Fibroblast of villous mesenchyme (primary cell): ENCODE measurements at places on chromosomes 1 and 21. TPM values are rescaled to one million over a fixed set of nuclear protein-coding genes. Genes with fewer than 3 reads are reported as not detected.

DNA sequence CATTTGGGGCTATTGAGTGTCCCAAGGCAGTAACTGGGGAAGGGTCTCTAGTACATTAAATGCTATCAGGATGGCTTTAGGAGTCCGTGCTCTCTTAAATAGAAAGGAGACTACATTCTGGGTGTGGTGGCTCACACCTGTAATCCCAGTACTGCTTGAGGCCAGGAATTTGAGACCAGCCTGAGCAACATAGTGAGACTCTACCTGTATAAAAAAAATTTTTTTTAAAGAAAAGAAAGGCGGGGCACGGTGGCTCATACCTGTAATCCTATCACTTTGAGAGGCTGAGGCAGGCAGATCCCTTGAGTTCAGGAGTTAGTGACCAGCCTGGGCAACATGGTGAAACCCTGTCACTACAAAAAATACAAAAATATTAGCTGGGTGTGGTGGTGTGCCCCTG lies 21.5 kb downstream of the OSBPL9 start:
- DNase-seq, result no peak

GRCh38 chr21:26085127-26085526 lies 85.4 kb downstream of the APP start:
- peak; percentile 56 for DNase-seq

DNA sequence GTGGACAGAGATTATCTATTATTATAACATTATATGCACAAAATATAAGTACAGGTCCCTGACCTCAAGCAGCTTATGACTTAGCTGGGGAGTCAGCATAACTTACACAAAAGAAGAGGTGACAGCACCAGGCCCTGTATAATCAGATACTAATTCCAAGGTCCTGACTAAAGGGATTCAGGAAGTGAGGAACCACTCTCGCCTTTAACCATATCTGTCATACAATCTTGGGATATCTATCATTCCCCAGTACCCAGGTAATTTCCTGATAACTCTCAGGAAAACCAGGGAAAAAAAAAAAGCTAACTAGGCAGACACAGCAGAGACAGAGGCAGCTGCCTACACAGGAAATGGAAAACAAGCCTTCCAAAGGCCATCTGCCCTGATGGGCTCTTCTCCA lies 78.5 kb upstream of the CAMK1G start:
- DNase-seq, result no peak

GRCh38 chr1:90204780-90205179 lies 209.9 kb downstream of the ZNF326 start:
- DNase-seq, result no peak

DNA sequence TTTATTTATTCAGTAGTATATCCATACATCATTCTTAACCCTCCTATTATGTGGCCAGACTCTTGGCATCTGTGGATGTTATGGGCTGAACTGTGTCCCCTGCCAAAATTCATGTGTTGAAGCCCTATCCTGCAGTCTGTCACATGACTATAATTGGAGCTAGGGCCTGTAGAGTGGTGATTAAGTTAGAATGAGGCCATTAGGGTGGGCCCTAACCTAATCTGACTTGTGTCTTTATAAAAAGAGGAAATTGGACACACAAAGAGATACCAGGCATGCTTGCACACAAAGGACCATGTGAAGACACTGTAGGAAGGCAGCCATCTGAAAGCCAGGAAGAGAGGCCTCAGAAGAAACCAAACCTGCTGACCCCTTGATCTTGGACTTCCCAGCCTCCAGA lies 6.6 kb downstream of the ZMYND12 start:
- no peak for DNase-seq

Gene PLD5
- not detected in 2 replicates for total RNA-seq

Gene OLFML3
- total RNA-seq, result 107 and 134 TPM in 2 replicates

Gene BMP8B
- under 0.01 TPM in 1 of 2 replicates, not detected in the other for total RNA-seq
